ENCODE measurements at places on chromosomes 3 and 15.

- DNase-seq = no peak
Measured at GRCh38 chr15:59413577-59413976, 24.4 kb upstream of the FAM81A start.

DNA sequence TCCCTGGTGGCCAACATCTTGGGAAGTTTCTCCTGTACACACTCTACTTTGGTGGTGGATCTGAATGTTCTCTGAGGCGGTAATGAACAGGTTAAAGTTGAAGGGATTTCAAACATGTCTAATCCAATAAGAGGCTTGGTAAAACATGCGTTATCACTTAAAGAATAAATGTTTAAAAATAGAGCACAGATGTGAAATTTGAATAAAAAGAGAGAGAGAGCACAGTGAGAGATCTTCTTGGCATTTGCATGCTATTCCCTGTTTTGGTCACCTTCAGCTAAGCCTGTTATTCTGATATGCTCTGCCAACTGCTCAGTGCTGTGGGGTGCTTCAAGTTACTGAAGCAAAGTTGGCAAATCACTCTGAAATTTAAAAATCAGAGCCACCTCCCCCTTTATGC, 237.7 kb upstream of the WNT5A start:
- no peak for DNase-seq

GRCh38 chr3:122468896-122469533, 45.7 kb downstream of the KPNA1 start:
- no peak for DNase-seq

DNA sequence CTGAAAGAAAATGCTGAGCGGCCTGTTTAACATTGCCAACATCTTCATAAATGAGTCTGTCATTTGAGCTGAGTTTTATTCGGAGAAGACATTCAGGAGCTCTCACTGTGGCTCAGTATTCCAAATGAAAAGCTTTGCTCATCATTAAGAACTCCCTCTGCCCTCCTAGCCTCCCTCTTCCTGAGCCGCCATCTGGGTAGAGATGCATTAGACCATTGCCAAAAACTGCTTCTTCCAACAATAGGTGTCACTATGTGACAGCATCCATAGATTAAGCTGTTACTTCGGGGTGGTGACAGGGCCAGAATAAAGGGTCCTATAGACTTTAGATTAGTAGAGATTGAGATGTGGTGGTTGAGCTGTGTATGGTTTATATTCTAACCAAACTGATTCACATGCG, 501.4 kb upstream of the NR2F2 start:
- DNase-seq = no peak

DNA sequence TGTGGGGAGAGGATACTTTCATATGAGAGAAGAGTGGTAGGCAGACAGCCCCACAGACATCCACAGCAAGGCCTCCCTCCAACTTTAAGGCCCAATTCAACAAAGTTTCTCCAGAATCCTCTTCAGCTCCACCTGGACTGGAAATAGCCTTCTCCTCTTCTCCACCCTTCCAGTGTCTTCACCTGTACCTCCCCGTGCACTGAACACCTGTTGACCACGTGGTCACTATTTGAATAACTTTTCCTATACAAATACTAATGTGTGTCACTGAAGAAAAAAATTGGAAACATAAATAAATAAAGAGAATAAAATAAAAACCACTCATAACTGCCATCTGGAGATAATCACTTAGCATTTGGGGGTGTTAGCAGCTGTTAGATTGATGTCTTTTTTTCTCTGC, 52.9 kb downstream of the CCNL1 start:
- DNase-seq = no peak

Measured in NCI-H460 (cell line).